NCI-H2029 treated with DMSO at 0.1 percent for 48 hours (cell line): ENCODE measurements at places on chromosomes 3 and 15.

- no peak for DNase-seq
These were observed 306.2 kb downstream of the FOXP1 start for GRCh38 chr3:71277341-71277740.

DNA sequence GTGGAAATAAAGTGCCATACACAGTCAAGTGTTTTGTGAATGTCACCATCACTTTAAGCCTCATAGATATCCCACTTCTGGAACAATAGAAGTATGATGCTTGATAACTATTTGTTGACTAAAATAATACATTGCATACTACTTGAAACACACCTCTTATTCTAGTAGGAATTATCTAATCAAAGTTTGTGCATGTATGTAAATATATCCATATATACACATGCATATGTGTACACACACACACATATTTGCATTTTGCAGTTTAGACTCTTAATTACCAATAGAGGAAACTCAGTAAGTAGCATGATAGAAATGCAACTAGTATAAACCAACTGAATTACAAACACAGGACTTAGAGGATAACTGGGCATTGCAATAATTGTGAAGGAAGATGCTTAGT, 1084.1 kb downstream of the FHIT start:
- DNase-seq: no peak

GRCh38 chr3:175672119-175672689, 813.1 kb downstream of the NAALADL2 start:
- no peak for DNase-seq

- no peak for DNase-seq
These were observed 156.6 kb upstream of the NUDT16 start for GRCh38 chr3:131224886-131225550.

- peak; percentile 33 for DNase-seq
These were observed 228.8 kb upstream of the BHLHE40 start for GRCh38 chr3:4750306-4750968.
